Stimulated activated CD8-positive, alpha-beta memory T cell treated with anti-CD3 and anti-CD28 coated beads, Interleukin-7, amount 100 ng/mL, for 1 hour (primary cell): ENCODE measurements at places on chromosomes 7 and 10.
A peak's percentile ranks its signal among the peaks of the same experiment; 100 is the strongest.

DNA sequence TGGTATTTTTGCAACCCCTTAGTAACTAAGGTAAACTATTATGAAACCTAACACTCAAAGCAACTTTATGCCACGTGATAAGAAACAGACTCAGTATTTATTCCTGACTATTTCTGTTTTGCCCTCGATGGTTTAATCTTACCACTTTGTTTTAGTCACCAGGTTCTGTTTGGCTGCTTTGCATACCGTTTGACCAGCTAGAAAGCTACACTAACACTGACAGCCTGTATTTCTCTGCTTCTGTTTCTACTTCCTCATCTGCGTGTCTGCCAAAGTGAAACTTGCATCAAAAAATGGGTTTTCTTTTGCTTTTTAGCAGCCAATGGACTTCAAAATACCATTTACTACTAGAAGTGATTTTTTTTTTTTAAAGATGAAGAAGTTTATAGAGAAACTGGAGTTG is 802.5 kb downstream of the GRM8 start:
- no peak for DNase-seq

- DNase-seq: no peak
These were observed 85.8 kb downstream of the NRP1 start for GRCh38 chr10:33248638-33249037.

GRCh38 chr10:128572696-128573095 is 446.5 kb upstream of the MKI67 start:
- no peak for DNase-seq

GRCh38 chr10:87866412-87866974 is 3.1 kb downstream of the PTEN start:
- no peak for DNase-seq

DNA sequence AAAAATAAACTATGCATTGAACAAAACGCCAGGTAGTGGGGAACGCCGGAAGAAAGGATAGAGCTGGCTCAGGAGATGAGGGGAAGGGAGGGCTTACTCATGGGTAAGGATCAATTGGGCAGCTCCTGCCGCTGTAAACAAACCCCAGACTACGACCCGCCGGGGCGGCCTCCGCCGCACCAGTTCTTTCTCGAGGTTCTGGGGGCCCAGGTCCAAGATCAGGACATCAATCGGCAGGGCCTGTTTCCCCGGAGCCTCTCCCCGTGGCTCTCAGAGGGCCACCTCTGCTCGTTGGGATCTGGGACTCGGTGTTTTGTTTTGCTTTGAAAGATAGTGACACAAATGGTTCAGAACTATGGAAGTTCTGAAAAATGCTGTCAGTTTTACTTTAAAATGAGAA is 140.4 kb downstream of the ELFN1 start:
- no peak for DNase-seq

DNA sequence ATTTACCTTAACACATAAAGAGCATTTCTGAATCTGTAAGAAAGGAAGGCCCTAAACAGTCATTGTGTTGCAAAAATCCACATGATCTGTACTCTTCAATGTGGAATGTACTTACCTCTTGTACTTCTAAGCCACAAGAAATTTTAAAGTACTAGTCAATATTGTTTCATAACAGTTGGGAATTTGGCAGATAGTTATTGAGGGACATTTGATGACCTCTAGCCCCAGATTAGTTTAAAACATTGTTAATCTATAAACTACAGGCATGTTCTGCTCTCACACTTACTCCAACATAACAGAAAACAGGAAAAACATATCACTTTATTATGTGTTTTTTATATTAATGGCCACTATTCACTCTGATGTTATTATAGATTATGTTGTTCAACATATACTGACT is 985.7 kb upstream of the LRRTM3 start:
- DNase-seq: no peak

- DNase-seq: no peak
These were observed 10.6 kb upstream of the BPGM start for GRCh38 chr7:134636008-134636449.

- DNase-seq: no peak
These were observed 70.6 kb upstream of the PLXDC2 start for GRCh38 chr10:19745672-19746071.

- no peak for DNase-seq
These were observed 64.4 kb downstream of the VSTM4 start for GRCh38 chr10:49050906-49051305.

- DNase-seq: no peak
These were observed 177.8 kb downstream of the NEURL1 start for GRCh38 chr10:103671126-103671895.

DNA sequence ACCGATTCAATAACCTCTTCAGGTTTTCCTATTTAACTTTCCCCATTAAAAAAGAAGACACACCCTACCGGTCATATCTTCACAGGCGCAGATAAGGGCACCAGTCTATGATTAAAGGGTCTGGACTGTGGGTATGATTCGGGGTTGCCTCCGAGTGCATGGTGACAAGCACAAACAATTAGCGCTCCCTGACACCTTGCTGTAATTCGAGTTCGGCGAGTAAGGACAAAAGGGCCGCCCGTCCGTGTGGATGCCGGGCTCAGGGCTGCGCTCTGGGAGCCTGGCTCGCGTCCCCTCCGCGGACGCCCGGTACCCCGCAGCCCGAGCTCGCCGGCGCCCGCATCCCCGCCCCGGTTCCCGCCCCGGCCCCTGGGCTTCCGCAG is 111.9 kb upstream of the RHEB start:
- DNase-seq: no peak

GRCh38 chr7:43385856-43386255 is 197.1 kb upstream of the STK17A start:
- no peak for DNase-seq

- peak; percentile 77 for DNase-seq
These were observed 45.2 kb upstream of the TMEM213 start for GRCh38 chr7:138752518-138753149.

GRCh38 chr10:119494236-119495020 is 48.1 kb downstream of the RGS10 start:
- DNase-seq: no peak
